Left ventricle myocardium inferior (tissue), 1 donor: ENCODE measurements at places on chromosomes 4 and X.
A peak's percentile ranks its signal among the peaks of the same experiment; 100 is the strongest.

GRCh38 chr4:24226023-24226422 is 336.2 kb upstream of the PPARGC1A start:
- no peak for DNase-seq

GRCh38 chr4:156408749-156409148 is 455.1 kb upstream of the CTSO start:
- no peak for DNase-seq

- no peak for DNase-seq
Measured at GRCh38 chr4:131347816-131348215, 1801.3 kb upstream of the PCDH10 start.

DNA sequence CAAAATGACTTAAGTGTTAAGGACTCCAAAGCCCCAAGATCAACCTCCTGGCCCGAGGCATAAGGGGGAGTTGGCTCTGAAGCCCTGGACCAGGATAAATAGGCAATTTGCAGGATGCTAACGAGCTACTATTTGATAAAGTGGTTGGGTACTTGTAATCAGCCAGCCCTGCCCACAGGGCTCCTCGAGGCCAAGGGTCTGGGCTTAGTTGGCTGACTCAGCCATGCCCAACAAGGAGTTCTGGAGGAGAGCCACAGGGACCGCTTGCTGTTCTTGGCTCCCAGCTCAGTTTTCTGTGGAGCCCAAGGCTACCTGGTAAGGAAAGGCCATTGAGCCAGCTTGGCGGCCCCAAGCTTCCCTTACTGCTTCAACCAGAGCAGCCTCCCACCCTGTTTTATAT is 7.8 kb downstream of the HMGB3 start:
- DNase-seq = no peak

- no peak for DNase-seq
Measured at GRCh38 chr4:6734165-6734786, 18.3 kb downstream of the BLOC1S4 start.

GRCh38 chrX:30309139-30309571 is at the start of gene NR0B1:
Gene NR0B1, minus strand, starts transcription at chrX:30309390. Its CDS starts 27 bp downstream, at chrX:30309363.
- no peak for DNase-seq

DNA sequence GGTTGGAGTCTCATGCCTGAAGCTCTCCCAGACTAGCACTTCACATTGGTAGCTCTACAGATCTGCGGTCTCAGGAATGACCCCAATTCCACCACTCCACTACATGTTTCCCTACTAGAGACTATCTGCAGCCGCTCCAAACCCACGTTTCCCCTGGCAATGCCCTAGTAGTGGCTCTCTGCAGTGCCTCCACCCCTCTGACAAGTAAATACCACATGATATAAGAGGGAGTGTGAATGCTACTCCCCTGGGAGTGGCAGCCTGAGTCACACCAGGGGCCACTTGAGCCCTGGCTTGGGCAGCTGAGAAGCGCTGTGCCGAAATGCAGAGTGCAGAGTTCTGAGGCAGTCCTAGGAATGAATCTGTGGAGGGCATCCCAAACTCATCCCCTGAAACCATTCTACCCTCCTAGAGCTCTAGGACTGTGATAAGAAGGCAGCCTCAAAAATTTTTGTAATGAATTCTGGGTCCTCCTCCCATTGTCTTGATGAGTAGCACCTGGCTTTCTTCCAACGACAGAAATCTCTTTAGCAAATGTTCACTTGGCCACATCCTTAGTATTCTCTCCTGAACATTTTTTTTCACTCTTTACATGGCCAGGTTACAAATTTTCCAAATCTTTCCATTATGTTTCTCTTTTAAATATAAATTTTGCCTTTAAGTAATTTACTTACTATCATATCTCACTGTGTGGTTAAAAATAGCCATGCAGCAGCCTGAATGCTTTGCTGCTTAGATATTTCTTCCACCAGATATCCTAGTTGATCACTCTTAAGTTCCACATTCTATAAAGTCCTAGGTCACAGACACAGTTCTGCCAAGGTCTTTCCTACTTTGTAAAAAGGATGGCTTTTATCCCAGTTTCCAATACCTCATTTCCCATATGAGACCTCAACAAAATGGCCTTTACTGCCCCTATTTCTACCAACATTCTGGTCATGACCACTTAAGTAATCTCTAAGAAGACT is 160.2 kb upstream of the CPEB2 start:
- peak; percentile 25 for DNase-seq

GRCh38 chrX:113195949-113196348 is 355.3 kb upstream of the AMOT start:
- no peak for DNase-seq
